ENCODE measurements at places on chromosomes 4 and X.

DNA sequence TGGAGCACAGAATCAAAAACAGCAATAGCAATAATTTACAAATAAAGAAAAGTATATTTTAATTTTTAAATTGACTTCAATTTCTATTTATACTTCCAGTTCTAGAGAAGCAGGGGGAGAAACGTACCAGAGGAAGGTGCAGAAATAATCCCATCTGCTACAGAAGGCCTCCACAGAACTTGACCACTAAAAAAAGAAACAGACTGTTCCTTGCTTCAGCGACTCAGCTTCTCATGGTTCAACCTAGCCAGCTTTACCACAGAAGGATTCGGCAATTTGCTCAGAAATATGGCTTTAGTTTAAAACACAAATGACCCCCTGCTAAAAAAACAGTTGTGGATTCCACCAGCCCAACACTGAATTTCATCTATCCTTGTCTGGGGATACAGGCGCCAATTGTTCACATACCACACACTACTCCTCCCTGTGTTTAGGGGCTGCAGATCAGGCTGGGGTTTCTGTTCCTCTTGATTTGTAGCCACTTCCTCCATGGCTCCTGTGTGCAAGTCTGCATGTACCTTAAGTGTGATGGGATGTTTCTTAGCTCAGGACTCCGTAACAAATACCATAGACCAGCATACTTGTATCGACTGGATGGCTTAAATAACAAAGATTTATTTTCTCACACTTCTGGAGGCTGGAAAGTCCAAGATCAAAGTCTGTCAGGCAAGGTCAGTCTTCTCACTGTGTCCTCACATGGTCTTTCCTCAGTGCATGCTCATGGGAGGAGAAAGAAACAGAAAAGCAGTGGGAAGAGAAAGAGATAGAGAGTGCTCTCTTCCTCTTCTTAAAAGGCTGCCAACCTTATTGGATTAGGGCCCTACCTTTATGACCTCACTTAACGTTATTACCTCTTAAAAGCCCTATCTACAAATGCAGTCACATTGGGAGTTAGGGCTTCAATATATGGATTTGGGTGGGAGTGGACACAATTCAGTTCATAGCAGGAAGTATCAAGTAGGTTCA lies 79.1 kb downstream of the AMOT start:
- no peak for DNase-seq

DNA sequence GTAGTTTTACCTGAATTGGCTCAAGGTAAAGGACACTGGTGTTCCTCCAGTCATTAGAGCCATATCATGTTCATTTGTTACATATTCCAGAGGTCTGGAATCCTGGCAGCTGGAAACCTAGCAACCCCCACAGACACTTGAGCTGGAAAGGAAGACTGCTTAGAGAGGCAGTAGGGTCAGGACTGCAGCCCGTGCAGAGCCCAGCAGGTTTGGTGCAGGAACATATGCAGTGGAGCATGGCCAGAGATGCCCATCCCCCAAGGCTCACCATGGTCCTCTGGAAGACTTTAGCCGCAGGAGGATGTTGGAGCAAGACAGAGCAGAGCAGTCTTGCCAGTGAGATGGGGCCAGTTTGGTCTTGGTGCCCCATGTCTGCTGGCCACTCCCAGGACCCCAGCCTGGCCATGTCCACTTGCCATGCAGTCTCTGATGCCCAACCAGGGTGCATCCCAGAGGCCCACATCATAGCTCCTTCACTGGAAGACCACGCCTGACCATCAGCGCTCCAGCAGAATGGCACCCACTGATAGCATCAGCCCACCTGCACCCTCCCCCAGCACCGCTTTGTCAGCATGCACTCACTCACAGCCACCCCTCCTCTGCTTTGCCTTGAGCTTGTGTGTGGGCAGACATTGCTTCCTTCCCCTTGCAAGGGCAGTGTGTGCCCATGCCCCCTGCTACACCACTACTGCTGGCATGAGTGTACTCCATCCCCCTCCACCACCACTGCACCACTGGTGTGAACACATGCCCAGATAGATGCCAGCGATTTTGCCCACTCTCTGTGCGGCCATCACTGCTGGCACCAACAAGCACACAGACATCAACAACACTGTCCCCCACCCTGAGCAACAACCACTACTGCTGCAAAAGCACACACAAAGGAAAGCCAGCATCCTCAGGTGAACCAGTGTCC lies 190.3 kb upstream of the SPOCK3 start:
- no peak for DNase-seq

DNA sequence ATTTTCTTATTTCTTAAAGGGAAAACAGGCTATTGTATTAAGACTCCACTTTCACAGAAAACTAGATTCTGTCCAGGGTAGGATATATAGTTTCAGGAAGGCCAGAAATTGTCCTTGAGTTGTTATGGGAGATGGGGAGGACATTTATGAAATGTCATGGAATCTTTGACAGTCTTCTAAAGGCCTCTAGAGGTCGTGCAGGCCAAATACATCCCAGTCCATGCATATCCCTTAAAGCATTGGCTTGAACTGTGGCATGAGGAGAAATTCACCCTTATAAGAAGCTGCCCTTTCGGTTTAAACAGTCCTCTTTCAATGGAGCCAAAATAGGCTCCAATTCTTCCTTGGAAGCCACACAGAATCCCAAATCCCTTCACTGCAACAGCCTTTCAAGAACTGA lies 183.6 kb upstream of the NOCT start:
- no peak for DNase-seq

GRCh38 chrX:30533835-30534234 lies 43.7 kb downstream of the TASL start:
- no peak for DNase-seq

- peak; percentile 77 for DNase-seq
Measured at GRCh38 chrX:132022967-132023895, at the start of gene STK26. STK26 (plus strand) TSS chrX:132023302; CDS start chrX:132023618, 316 bp downstream.

DNA sequence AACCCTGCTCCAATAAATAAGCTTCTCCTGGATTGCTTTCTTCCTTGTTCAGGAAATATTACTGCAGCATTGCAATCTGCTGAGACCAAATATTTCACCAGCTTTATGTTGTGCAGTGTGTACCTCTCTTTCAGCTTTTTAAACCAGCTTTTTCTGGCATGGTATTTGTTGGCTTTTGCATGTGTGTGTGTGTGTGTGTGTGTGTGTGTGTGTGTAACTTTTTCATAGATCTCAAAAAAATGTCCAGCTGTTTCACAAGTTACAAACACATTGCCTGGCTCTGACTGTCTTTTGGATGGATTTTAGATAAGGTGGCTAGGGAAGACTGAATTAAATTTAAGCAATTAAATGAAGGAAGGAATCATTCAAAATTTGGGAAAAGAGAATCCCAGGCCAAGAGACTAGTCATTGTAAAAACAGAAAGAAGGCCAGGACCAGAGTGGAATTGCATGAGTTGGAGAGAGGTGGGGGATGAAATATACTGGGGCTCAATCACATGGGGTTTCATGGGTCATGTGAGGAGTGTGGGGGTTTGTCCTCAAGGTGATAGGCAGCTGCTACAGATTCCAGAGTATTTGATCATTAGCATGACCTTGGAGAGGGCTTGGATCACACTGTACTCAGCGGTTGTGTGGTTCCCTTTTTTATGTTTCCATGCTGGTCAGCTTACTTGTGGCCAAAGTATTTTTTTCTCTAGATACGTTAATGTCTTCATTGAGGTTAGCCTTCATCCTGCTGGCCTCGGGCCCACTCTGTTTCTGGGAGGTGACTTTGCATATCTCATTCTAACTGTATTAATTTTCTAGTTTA lies 357.7 kb upstream of the BOD1L1 start:
- DNase-seq: no peak

GRCh38 chr4:77344784-77345183 lies 187.8 kb downstream of the CCNG2 start:
- no peak for DNase-seq

DNA sequence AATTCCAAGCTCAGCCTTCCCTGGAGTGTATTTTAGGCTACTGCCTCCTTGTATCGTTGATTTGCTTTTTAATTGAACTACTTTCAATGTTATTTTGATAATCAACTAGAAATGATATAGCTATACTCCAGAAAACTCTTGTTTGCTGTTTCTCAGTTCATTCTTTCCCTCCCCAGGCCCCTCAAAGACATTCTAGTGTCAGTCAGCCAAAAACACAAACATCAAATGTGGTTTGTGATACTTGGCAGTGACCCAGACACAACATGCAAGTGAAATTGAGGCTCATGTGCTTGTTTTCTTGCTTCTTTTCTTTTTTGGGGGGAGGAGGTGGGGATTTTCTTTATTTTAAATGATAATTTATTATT lies 7.6 kb downstream of the FAT4 start:
- no peak for DNase-seq

- DNase-seq: no peak
Measured at GRCh38 chr4:65023883-65024670, 614.8 kb upstream of the TECRL start.

GRCh38 chr4:16682975-16683374 lies 215.5 kb downstream of the LDB2 start:
- DNase-seq: no peak

- no peak for DNase-seq
Measured at GRCh38 chrX:115183980-115184379, 5.2 kb upstream of the RBMXL3 start.

DNA sequence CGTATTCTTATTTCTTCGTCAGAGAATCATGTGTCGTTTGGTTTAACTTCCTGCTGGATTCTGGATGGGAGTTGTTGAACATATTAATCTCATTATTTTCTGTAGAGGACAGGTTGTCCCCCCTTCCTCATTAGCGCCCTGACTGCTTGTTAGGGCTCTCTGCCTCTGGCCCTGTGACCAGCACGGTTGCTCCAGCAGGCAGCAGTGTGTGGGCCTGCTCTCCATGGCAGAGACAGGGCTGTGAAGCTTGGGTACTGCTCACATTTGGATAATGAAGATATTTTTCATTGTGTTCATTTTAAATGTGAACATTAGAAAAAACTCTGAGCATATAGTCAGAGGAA lies 102.7 kb downstream of the KLHL8 start:
- no peak for DNase-seq

DNA sequence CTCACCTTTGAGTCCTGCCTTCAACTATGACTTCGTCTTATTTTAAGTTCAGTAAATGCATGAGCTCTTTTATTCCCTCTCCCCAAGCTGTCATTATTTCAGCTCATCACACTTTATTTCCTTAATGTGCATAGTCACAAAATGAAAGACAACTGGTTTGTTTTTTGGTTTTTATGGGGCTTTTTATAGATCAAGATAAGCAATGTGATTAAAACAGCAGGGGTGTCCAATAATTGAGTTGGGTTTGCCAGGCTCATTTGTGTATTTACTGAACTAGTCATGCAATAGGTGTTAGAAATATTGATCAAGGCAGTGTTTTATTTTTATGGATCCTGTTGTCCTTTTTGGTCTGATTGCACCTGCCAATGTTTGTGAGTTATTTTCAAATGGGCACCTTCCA lies 102.2 kb downstream of the FRMPD4 start:
- no peak for DNase-seq

DNA sequence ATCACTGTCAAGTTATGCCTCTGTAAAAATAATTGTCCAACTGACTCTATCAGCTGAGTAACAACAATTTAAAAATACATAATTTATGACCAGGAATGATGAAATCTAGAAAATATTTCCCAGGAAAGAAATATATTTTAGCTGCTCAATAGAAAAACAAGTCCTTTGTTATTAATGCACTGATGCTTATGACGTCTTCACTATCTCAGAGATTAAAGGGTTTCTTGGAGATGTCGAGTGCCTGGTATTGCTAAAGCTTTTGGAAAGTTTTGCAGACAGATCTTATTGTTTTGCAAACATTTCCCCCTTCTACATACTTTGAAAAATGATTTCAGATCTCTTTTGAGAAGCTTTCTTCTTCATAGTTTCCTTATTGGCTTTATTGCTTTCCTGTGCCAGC lies 154.6 kb upstream of the RPS6KA3 start:
- no peak for DNase-seq

DNA sequence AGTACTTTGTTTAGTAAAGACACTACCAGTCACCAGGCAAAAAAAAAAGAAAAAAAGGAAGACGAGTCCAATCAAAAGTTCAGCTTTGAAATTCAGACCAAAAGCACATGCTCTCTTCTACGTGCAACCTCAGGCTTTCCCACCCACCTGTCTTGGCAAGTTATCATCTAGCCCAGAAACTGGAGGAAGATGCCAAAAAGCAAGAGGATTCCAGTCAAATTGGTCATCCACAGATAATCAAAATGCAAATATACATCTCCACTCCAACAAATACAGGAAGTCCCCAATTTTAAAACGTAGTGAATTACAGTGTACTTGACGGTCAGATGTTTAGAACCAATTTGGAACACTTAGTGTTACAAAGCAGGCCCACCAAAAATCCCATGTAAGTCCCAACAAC lies 96.5 kb downstream of the PALLD start:
- no peak for DNase-seq

DNA sequence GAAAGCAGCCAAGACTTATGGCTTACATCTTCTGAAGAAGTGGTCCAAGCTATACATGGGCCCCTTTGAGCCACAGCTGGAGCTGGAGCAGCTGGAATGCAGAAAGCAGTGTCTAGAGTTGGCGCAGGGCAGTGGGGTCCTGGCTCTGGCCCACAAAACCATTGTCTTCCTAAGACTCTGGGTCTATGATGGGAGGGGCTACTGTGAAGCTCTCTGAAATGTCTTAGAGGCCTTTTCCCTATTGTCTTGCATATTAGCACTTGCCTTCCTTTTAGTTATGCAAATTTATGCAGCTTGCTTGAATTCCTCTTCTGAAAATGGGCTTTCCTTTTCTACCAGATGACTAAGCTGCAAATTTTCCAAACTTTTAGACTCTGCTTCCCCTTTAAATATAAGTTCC lies 15.3 kb downstream of the NPY1R start:
- no peak for DNase-seq

GRCh38 chrX:11619441-11619840 lies 46.3 kb downstream of the ARHGAP6 start:
- DNase-seq: no peak

DNA sequence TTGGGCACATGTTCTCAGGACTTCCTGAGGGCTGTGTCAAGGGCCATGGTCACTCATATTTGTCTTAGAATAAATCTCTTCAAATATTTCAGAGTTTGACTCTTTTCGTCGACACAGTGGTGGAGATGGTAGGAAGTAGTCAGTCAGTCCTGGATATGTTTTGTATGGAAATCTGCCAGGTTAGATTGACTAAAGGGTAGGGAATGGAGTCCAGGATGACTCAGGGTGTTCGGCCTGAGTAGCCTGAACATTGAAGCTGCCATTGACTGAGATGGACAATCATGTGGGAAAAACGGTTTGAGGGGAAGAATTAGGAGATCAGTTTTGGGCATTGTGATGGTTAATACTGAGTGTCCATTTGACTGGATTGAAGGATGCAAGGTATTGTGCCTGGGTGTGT lies 177.1 kb upstream of the CENPE start:
- DNase-seq: no peak

DNA sequence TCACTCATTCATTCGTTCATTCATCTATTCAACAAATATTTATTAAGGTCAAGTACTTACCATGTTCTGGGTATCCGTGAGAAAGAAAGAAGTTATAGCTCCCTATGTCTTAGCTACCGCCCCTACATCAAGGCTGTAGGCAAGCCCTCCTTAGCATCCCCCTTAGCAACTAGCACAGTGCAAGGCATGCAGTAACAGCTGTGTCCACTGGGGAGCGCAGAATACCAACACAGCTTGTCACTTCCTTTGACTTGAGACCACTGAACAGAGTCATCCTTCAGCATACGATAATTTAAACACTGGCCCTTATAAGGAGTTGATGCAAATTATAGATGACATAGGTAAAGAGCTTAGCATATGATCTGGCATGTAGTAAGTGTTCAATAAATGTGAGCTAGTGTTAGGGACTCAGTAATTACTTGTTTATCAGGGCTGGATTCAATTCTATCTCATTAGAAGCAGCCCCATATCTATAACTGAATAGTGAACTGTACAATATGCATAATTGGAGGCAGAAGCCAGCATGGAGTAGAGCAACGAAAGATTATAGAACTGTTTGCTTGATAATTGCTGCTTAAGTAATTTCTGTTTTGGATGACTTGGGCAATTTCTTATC lies 8.7 kb downstream of the KIAA1210 start:
- DNase-seq: peak; percentile 17

Data from activated T-helper 2 cell treated with anti-CD3 and anti-CD28 coated beads, Interferon-gamma antibody, Interleukin-2, Interleukin-4, amounts not matched to agents 10 μg/mL and 5 μg/mL and 100 μg/mL, durations not matched to agents 14 hours and 24 hours and 36 hours (primary cell).